ENCODE measurements at places on chromosomes 16 and 17.

- no peak for DNase-seq
Observed at GRCh38 chr17:80872001-80872500, 119.6 kb upstream of the CHMP6 start.

GRCh38 chr17:80516171-80516932 is 28.3 kb upstream of the RPTOR start:
- DNase-seq: no peak

DNA sequence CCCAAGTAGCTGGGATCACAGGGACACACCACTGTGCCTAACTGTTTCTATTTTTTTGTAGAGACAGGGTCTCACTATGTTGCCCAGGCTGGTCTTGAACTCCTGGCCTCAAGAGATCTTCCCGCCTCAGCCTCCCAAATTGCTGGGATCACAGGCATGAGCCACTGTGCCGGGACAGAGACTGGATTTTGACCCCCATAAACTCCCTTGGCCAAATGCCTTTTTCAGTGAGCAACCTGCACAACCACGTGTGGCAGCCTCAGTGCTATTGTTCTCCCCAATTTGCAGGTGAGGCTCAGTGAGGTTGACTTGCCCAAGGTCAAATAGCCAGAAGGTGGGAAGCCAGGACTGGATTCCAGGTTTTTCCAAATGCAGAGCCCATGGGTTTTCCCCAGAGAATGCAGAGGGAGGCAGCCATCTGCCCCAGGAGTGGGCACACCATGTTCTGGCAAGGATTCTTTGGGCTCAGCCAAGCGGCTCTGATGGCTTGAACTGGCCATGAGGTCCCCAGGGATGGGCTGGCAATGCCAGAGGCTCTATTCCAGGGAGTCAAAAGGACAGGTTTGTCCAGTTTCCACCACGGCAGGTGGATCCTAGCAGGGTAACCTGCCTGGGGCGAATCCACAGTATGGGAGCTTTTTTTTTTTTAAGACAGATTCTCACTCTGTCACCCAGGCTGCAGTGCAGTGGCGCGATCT is 1.8 kb downstream of the IL27 start:
- no peak for DNase-seq

GRCh38 chr16:85941863-85942644 is 43.1 kb downstream of the IRF8 start:
- DNase-seq: no peak

DNA sequence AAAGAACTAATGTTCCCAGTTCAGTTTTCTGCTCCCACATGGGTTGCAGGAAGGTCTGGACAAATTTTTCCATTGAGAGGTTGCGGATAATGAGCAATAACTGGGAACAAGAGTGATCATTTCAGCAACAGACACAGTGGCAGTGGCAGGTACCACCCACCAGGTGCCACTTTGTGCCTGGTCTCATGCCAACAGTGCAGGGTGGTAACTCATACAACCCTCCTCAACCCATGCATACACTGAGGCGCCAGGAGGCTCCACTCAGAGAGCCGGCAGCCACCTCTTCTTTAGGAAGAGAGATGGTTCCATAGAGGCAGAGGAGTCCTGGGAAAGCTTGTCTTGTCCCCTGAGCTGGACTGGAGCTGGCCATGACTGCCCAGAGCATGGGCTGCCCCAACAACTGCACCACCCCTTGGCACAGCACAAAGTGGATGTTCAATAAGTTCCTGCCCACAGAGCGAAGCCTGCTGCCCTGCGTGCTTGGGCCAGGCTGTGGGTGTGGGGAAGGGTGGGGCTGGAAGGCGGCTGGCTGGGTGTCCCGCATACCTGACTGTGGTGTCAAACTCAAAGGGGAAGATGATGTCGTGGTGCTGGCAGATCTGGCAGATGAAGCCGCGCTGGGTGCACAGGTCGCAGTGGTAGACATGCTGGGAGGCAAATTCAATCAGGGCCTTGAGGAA is 6.4 kb upstream of the ARHGAP27 start:
- DNase-seq: no peak

GRCh38 chr17:5640726-5641125 is 56.4 kb upstream of the NLRP1 start:
- DNase-seq: no peak
